GM04504 (cell line): ENCODE measurements at places on chromosomes 7 and 10.

DNA sequence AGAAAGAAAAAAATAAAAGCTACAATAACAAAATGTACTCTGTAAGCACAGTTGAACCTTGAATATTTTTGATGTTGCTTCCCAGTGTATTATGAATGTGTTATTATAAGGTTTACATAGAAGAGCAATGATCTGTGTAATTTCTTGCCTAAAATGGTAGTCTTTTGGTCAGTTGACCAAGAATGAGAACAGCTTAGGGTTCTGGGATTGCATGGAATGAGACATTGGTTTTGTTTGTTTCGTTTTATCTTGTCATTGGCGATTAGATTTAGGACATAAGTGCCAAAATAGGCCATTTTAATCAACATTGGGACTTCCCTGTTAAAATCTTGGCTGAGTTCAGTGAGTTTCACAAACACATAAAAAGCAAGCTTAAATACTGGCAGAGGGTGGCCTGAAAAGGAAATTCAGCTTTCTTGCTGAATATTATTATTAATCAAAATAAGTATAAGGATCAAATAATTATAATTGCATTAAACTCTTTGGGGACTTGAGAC is 49.1 kb upstream of the GLCCI1 start:
- no peak for DNase-seq

DNA sequence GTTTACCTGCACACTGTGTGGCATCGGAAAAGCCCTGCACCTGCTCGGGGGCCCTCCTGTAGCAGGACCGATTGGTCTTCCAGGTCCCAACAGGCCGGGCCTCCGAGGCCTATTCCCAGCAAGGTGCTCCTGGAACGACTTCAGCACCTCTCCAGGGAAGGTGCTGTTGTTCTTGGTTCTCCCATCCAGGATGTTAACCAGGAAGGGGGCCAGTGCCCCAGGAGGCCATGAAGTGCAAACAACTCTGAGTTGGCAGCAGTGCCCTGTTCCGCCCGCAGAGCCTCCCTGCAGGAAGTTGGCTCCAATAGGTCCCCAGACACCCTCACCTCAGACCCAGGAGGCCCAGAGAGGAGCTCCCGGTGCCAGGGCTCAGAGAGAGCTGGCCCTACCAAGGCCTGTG is 64.0 kb upstream of the DUSP5 start:
- DNase-seq = no peak

GRCh38 chr7:128878226-128879105 is 15.8 kb downstream of the ATP6V1F start:
- DNase-seq = no peak

DNA sequence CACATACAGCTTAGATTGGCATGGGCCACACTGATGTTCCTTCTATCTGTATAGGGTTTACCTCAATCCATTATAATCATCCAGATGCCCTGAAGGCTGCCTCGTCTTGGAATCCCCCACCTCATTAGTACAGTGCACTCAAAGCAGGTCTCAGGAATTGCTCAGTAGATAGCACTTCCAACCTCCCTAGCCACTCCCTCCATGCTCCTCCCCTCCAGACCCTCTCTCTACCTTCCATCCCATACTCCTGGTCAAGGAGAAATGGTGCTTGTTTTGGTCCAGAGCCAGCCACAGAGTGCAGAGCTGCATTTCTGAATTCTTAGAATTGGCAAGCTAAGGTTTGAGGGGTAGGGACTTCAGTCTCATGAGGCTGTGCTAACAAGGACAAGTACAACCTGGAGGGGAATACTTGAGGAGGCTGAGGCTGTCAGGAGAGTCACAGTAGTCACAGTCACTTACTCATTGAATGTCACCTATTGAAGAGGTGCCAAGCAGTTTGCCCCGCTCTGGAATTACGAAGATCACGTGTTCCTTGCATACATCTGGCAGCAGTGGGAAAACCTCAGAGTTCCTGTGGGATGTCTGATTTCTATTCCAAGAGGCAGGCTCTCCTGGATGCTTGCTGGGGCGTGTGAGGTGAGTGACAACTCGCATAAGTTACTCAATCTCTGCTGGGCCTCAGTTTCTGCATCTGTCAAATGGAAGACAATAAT is 60.7 kb upstream of the ZNF746 start:
- DNase-seq = peak; percentile 65

GRCh38 chr10:23060918-23061317 is 34.5 kb upstream of the MSRB2 start:
- DNase-seq = no peak
